Kidney (tissue), 22 donors: ENCODE measurements at places on chromosomes 16 and 17. TPM values are rescaled to one million over a fixed set of nuclear protein-coding genes. Genes with fewer than 3 reads are reported as not detected.
A peak's percentile ranks its signal among the peaks of the same experiment; 100 is the strongest.

GRCh38 chr17:28227316-28228108, 91.5 kb upstream of the TMEM97 start:
- no peaks in the 10 kb centered on the region for H3K36me3 ChIP-seq
- no peaks in the 10 kb centered on the region for H3K4me1 ChIP-seq
- peaks cover 2% of the 10 kb centered on the region for H3K27me3 ChIP-seq
- DNase-seq = peak; percentile 91
- peak overlapping the region; percentile 56 for H3K4me3 ChIP-seq

GRCh38 chr17:42277342-42277712, 1.1 kb upstream of the STAT5B start:
- no peaks in the 10 kb centered on the region for H3K27me3 ChIP-seq
- H3K4me1 ChIP-seq = peaks cover 3% of the 10 kb centered on the region
- H3K27ac ChIP-seq = peak overlapping the region; percentile 91
- no peak overlapping the region for H3K4me3 ChIP-seq

DNA sequence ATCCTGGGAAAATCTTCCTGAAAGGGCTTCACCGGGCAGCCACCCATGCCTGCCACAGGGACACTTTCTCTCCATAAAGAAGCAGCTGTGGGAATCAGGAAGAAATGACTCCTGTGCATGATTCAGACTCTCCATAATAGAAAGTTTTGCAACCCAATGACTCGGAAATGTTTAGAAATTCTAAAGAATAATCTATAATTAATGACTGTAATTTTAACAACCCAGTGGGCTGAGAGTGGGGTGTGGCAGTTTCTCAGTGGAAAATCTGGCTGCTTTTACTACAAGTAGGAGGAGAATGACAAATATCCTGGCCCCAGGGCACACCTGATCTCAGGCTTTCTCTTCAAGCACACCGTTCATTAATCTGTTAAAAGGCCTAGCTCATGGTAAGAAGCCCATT, 25.7 kb downstream of the IRF8 start:
- H3K27ac ChIP-seq = no peak overlapping the region
- no peak overlapping the region for H3K4me3 ChIP-seq
- no peak for DNase-seq

- DNase-seq = no peak
- no peak overlapping the region for H3K4me3 ChIP-seq
- H3K27me3 ChIP-seq = no peaks in the 10 kb centered on the region
- no peak overlapping the region for H3K27ac ChIP-seq
Measured at GRCh38 chr17:40179923-40180659, 2.8 kb downstream of the RAPGEFL1 start.

The MYO15A gene
- total RNA-seq = 1.3 TPM

GRCh38 chr17:32944248-32945020, 16.5 kb downstream of the TMEM98 start:
- H3K27me3 ChIP-seq = no peaks in the 10 kb centered on the region
- H3K4me1 ChIP-seq = no peaks in the 10 kb centered on the region
- no peak overlapping the region for H3K27ac ChIP-seq
- H3K4me3 ChIP-seq = no peak overlapping the region

DNA sequence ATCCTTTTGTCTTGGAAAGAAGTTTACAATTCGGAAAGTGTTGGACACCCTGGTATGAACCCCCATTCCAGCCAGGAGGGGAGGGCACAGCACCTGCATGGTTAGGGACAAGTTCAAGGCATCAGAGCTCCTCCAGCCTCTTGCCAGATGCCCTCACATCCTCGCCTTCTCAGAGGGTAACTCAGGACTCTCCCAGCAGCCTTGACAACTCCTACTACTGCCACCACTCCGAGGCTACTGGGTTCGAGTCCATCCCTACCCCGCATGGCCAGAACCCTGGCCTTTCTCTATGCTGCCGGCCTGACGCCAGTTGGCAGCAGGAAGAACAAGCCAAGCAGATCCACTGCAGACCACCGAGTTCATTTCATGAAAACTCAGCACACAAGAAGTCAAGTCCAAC, 34.1 kb downstream of the AXIN2 start:
- H3K27me3 ChIP-seq = no peaks in the 10 kb centered on the region
- no peak overlapping the region for H3K4me3 ChIP-seq
- peaks cover 27% of the 10 kb centered on the region for H3K4me1 ChIP-seq

The KRT33B gene
- not detected for total RNA-seq

- no peak overlapping the region for H3K27ac ChIP-seq
- no peak for DNase-seq
- no peaks in the 10 kb centered on the region for H3K27me3 ChIP-seq
Measured at GRCh38 chr16:69056421-69056820, 49.0 kb upstream of the HAS3 start.
